ENCODE measurements at places on chromosomes 7 and 10.

DNA sequence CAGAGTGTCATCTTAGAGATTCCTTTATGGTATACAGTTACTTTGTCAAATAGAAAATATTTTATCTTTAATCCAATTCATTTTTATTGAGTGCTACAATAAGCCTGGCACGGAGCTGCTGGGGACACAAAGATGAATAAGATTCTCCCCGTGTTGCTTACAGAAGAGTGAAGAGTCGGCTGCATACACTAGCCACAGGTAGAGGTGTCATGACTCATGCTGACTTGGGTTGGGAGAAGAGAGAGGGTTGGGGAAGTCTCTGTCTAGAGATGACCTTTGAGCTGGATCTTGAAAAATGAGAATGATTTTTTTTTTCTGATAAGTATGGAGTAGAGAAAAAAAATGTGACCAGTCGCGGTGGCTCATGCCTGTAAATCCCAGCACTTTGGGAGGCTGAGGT lies 289.9 kb upstream of the CELF2 start:
- DNase-seq = no peak

DNA sequence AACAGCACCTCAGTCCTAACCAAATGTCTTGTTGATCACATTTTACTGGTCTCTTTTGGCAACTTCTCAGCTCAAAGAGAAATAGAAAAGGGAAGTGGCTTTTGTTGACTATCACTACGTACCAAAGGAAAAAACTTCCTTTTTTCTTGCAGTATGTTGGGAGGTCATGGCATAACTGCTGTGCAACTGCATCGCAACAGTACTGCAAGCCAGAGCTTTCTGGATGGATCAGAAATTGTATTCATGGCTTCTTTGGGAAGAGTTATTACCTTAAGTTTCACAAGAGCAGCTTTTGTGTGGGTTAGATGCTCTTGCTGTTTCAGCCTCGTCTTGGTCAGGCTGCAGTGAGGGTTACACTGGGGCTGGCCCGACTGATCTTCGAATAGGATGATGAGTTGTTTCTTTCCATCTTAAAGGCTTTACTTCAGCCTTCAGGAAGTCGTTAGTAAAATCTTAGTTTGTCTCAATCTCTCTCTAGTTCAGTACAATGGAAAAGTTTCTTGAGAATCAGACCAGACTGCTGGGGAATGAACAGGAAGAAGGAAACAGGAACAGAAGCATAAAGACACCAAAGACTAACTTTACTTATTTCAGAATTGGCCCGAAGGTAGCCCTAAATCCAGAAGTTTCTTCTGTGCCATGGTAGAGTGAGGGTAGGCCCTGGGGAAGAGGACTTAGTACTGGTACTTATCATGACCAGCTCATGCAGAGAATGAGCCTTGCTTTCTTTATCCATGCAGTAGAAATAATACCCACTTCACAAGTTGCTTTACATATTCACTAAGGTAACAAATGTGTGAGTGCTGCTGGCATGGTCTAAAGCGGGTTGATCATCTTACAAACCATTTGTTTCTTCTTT lies 153.6 kb downstream of the CELF2 start:
- DNase-seq = no peak

- peak; percentile 91 for DNase-seq
Measured at GRCh38 chr7:539731-540411, 20.2 kb upstream of the PDGFA start.

DNA sequence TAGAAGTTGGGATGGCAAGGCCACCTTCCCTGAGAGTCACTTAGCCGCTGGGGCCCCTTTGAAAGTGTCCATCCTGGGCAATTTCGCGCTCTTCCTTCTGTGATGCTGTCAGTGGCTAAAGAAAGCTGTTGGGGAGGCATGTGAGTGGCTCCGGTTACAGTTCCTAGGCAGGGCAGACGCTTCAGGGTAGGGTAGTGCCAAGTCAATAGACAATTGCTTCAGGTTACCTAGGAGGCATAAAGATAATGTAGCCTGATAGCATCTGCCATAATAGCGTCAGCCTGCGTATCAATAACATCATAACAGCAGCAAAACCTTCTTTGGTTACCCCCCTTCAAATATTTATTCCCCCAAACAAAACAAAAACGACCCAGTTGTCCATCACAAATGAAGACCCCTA lies at the start of gene FAM107B:
Gene FAM107B (minus strand): TSS at position 101 of the 400 bp plus-strand sequence. CDS start 234 bp downstream, outside the sequence.
- DNase-seq = no peak

DNA sequence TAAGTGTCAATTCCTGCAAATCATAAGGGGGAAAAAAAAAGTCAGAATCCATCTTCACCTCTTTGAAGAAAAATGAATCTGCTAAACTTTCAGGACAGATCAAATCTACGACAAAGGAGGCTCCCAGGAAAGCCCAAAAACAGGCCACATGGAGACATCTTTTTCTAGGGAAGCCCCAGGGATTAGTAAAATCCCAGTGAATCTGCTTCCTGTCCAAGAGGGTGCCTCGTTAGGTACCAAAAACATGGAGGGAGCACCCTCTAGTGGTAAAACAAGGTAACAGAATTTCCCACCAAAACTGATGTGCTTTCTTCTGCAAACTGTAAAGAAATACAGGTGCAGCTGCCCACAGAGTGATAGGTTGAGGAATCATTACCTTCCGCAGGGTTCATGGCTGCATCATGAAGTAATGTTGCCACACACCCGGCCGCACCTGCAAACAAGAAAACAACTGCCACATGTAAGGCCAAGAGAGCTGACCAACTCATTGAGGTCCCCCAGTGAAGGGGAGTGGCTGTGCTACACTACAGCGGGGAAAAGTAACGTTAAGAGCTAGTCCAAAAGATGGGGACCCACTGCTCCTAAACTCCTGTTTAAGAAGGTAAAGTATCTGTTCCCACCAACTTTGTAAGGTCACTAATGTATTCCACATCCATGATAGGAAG lies 7.9 kb downstream of the SLC25A28 start:
- DNase-seq = peak; percentile 41

DNA sequence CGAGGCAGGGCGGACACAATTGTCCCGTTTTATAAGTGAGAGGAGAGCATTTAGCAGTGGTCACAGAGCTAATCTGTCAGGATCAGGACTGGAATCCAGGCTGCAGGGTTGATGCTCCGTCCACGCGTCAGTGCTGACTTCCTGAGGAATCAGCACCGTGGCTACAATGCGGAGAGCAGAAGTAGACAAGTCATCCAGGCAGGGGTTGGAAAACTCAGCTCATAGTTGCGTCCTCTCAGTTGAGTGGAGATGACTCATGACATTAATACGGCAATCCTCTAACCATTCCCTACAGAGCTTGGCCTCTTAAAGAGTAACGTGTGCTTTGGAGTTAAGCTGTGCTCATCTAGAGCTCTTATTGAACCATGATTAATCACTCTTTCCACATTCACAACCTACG lies 17.1 kb upstream of the HTR5A start:
- DNase-seq = no peak

- DNase-seq = peak; percentile 79
Measured at GRCh38 chr10:120131183-120131582, 238.7 kb downstream of the SEC23IP start.

DNA sequence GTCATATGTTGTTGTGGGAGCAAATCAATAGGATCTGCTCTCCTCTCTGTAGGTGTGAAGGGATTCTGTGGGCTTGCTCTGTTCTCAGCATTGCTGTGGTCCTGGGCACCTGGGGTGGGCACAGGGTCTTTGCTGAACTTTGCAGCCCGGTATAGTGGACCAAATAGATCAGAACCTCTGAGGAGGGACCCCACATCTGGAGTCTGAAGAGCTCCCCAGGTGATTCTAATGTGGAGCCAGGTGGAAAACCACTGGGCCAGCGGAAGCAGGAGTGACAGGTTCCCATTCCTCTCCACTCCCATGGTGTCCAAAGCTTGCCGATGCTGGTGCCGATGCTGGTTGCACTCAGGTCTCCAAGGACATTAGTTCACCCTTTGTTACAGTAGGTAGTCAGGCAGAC lies 257.2 kb downstream of the GLRX3 start:
- no peak for DNase-seq

GRCh38 chr10:132136689-132137088 lies 50.1 kb upstream of the DPYSL4 start:
- no peak for DNase-seq

GRCh38 chr7:154853727-154854095 lies 149.2 kb downstream of the PAXIP1 start:
- no peak for DNase-seq

DNA sequence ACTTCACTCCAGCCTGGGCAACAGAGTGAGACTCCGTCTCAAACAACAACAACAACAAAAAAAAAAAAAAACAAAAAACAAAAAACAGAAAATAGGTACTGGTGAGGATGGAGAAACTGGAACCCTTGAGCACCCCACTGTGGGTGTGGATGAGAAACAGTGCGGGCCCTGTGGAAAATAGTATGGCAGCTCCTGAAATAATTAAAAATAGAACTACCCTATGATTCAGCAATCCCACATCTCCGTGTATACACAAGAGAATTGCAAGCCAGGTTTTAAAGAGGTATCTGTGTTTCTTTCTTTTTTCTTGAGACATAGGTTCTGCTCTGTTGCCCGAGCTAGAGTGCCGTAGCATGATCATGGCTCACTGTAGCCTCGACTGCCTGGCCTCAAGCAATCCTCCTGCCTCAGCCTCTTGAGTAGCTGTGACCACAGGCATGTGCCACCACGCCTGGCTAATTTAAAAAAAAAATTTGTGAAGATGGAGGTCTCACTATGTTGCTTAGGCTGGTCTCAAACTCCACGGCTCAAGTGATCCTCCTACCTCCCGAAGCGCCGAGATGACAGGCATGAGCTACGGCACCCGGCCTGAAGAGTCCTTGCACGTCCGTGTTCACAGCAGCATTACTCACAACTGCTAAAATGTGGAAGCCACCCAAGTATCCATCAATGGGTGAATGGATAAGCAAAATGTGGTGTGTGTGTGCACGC lies 39.5 kb downstream of the EBF3 start:
- no peak for DNase-seq

DNA sequence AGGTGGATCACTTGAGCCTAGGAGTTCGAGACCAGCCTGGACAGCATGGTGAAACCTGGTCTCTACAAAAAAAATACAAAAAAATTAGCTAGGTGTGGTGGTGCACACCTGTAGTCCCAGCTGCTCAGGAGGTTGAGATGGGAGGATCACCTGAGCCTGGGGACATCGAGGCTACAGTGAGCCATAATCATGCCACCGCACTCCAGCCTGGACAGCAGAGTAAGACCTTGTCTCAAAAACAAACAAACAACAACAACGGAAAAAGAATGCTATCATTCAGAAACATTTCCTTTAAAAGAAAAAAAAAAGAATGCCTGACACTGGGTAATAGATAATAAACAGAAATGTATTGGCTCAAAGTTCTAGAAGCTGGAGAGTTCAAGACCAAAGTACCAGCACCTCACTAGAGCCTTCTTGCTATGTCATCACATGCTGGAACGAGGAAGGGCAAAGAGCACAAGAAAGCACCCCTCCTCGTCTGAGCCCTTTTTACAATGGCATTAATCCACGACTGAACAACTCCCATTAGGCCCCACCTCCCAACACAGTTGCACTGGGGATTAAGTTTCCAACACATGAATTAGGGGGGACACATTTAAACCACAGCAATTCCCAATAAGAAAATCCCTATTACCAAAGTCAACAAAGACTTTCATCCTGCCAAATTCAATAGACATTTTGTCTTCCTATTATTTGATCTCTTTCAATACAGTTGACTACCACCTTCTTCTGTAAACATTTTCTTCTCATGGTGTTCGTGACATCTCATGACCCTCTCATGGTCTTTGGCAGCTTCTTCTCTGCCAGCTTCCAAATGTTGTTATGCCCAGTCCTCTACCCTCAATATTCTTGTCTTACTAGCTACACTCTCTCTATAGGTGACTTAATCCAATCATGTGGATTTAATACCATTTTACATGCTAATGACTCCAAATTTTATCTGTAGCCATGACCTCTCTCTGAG lies 20.0 kb downstream of the AKR1D1 start:
- DNase-seq = no peak

GRCh38 chr7:131225619-131226513 lies 101.8 kb upstream of the MKLN1 start:
- peak; percentile 47 for DNase-seq

DNA sequence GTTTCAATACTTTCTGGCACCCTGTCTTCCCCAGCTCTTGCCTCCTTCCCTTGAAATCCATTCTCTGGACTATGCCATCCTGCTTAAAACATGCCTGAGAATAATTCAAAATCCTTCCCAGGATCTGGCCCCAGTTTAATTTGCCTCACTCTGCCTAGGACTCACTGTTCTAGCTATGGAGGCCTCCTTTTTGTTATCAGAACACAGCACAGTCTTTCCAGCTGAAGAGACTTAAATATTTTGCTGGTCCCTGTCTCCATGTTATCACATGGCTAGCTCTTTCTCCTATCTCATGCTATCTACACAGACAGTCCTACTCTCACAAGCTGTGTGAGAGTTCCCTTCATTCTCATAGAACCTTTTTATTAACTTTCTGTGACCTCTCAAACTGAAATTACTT lies 194.8 kb downstream of the RNLS start:
- DNase-seq = no peak

DNA sequence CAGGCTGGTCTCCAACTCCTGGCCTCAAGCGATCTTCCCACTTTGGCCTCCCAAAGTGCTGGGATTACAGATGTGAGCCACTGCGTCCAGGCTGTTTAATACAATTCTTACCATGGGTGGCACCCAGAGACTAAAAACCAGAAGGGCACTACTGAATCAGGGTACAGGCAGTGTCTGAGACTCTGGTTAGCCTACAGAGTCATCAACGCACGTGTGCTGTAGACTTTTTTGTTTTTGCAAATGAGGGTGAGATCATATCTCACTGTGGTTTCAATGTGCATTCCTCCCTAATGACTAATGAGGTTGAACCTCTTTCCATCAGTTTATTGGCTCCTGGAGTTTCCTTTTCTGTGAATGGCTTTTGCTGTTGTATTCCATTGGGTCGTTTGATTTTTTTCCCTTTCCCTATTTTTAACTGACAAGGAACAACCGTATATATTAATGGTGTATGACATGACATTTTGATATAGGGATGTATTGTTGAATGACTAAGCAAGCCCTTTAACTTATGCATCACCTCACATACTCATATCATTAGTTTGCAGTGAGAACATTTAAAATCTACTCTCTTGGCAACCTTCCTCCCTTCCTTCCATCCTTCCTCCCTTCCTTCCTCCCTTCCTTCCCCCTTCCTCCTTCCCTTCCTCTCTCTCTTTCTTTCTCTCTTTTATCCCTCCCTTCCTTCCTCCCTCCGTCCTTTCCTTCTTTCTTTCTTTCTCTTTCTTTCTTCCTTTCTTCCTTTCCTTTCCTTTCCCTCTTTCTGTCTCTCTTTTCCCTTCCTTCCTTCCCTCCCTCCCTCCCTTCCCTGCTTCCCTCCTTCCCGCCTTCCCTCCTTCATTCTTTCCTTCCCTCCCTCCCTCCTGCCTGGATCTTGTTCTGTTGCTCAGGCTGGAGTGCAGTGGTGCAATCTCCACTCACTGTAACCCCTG lies 9.3 kb upstream of the TMEM270 start:
- DNase-seq = no peak

All from kidney (tissue), 22 donors.